Stimulated activated CD8-positive, alpha-beta memory T cell treated with anti-CD3 and anti-CD28 coated beads, Interleukin-4, amount 100 ng/mL, for 48 hours (primary cell): ENCODE measurements at places on chromosomes 3 and 15.

- no peak for DNase-seq
These were observed 10.0 kb downstream of the MYO5A start for GRCh38 chr15:52518487-52519371.

DNA sequence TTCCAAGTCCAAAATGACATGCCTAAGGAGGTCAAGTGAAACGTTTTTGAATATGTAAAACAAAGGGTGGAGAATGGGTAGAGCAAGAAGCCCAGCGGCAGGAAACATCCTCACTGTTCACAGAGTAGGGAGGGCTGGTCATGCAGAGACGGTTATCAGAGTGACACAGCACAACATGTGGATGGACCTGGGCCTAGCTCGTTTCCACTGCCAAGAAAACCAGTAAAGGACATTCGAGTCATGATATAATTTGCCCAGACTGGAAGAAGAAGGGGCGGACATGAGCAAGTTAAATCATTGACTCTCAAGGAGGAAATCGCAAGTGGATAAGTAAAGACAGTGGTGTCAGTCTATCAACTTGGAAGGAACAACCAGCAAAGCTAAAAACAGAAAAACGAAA, 89.3 kb downstream of the LRIG1 start:
- no peak for DNase-seq

DNA sequence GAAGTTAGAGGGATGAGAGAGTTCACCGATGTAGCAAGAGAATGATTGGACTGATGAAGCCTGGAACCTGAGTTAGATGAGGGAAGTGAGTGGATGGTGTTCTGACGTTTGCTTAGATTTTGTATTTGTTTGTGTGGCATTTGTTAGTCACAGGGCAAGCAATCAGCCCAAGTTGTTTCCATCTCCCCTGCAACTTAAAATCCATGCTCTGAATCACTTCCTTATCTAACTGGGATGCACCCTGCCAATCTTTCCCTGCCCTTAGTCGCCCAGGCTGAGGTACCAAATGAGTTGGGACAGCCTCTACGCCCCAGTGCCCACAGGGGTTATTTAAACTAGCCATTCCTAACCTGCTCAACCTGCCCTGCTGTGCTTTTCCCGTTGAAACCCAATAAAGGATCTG, 12.6 kb downstream of the PAQR5 start:
- DNase-seq: no peak

DNA sequence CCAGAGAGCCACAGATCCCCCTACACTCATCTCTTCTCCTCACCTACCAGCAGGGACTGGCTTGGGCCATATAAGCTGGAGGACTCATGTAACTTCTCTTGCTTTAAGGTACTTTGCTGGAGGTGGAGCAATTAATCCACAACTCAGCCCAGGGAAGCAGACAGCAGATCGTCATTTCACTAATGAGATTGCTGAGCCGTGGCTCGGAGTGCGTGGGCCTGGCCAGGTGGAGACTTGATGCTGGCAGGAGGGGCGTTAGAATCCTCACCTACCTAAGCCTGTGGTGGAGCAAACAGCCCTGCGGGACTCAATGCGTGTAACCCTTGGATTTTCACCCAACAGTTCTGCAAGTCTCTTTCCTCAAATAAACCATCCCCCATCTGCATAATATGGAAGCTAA, 253.2 kb downstream of the RORA start:
- no peak for DNase-seq

DNA sequence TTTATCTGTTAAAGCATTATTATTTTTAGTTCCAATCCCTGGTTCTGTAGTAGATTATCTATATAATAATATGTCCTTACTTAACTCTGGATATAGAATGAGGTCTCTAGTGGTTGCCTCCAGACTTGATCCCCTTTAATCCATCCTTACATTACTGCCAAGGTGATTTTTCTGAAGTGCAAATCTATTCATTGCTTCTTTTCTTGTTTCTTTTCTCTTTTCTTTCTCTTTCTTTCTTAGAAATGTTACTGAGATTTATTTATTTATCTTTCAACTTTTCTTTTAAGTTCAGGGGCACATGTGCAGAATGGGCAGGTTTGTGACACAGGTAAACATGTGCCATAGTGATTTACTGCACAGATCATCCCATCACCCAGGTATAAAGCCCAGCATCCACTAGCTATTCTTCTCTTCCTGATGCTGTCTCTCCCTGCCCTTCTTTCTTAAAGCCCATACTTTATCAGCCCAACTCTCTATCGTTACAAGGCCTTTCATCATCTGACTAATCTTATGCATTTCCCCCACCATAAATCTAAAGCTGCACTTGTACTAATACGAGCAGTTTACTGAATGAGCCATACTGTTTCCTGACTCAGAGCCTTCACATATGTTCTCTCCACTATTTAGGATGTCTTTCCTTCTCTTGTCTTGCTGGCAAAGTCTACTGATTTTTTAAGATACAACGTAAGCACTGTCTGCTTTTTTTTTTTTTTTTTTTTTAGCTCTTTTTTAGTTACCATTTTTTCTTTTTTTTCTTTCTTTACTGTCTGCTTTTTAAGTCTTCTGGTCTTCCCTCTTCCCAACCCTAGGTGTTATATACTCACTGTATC, 4.6 kb downstream of the GLCE start:
- no peak for DNase-seq

DNA sequence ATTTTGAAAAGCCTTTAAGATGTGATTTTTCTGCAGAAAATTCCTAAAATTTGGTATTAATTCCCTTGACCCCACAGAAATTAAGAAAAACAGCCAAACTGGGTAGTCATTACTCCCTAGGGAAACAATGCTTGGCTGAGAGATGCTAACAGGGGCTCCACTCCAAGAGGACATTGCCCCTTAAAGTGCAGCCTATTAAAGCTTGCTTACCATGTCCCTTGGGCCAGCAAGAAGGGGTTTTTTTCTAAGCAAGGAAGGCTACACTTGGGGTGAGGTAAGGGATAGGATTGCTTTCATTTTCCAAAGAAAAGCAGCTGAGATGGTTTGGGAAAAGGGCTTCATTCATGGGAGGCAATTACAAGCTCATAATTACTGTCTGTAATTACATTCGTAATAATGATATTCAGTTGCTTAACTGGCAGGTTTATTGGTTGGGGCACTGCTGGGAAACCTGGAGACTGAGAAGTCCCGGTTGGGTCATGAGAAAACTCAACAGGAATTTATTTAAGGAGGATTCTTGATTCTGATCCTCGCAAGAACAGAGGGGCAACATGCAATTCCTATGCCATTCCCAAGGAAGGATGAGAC, 247.5 kb downstream of the NR1D2 start:
- DNase-seq: no peak
